ENCODE measurements at places on chromosomes 13 and 19.

DNA sequence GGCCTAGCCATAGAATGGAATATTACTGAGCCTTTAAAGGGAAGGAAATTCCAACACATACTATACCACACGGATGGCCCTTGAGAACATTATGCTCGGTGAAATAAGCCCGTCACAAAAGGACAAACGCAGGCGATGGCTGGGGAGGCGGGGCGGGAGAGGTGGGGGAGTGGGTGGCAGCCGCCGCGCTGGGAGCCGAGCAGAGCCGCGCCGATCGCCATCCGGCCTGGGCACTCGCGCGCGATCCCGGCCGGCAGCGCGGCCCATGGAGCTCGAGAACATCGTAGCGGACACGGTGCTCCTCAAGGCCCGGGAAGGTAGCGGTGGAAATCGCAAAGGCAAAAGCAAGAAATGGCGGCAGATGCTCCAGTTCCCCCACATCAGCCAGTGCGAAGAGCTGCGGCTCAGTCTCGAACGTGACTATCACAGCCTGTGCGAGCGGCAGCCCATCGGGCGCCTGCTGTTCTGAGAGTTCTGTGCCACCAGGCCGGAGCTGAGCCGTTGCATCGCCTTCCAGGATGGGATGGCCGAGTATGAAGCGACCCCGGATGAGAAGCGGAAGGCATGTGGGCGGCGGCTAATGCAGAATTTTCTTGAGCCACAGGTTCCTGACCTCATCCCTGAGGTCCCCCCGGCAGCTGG is 140.1 kb downstream of the ZDHHC20 start:
- DNase-seq: no peak

- DNase-seq: no peak
Observed at GRCh38 chr13:51663973-51664957, 80.0 kb downstream of the WDFY2 start.

GRCh38 chr13:46121033-46121432 is 16.2 kb upstream of the CPB2 start:
- no peak for DNase-seq

GRCh38 chr19:29495091-29495490 is 30.7 kb upstream of the VSTM2B start:
- no peak for DNase-seq

GRCh38 chr13:66693656-66694055 is 536.5 kb downstream of the PCDH9 start:
- DNase-seq: no peak

- peak; percentile 85 for DNase-seq
Observed at GRCh38 chr19:932648-933552, 7.1 kb downstream of the ARID3A start.

- DNase-seq: no peak
Observed at GRCh38 chr13:33728271-33729037, 89.5 kb upstream of the RFC3 start.

GRCh38 chr19:3129112-3129511 is 6.7 kb upstream of the GNA15 start:
- DNase-seq: no peak
